ENCODE measurements at places on chromosomes 16 and 17.

DNA sequence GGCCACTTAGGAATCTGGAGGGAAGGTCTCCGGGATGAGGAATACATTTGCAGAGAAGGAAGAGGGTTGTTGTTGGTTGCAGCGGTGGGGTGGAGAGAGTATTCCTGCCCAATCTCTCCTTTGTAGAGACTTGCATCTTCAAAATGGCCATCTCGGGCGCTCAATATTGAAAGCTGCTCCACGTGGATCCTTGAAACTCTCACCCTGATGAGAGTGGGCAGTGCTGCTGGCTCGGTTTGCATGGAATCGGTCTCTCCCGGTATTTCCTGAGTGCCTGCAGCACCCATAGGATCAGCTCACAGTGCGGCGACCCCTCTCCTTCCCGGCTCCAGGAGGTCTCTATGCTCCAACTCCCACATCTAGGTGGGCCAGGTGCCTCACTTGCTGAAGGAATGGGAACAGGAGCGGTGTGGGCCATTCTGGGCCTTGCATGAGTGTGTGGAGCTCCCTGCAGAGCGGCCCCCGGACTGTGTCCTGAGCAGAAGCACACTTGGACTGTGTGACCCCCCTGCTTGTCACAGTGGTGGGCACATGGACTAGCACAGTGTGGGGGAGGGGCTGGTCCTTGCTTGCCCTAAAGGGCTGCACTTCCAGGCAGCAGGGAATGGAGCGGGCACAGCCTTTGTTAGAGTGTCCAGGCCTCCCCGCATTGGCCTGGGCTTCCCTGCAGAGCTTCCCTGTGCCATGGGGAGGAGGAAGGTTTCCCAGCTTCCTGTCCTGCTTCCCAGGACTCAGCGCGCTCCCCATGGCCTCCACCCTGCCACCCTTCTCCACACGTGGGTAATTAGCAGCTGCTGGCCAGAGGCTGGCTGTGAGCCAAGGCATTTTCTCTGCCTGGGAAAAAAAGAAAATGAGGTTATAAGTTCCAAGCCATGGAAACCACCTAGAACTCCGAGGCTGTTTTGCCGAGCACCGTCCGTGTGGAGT lies 139.3 kb downstream of the IRF8 start:
- no peak for DNase-seq

DNA sequence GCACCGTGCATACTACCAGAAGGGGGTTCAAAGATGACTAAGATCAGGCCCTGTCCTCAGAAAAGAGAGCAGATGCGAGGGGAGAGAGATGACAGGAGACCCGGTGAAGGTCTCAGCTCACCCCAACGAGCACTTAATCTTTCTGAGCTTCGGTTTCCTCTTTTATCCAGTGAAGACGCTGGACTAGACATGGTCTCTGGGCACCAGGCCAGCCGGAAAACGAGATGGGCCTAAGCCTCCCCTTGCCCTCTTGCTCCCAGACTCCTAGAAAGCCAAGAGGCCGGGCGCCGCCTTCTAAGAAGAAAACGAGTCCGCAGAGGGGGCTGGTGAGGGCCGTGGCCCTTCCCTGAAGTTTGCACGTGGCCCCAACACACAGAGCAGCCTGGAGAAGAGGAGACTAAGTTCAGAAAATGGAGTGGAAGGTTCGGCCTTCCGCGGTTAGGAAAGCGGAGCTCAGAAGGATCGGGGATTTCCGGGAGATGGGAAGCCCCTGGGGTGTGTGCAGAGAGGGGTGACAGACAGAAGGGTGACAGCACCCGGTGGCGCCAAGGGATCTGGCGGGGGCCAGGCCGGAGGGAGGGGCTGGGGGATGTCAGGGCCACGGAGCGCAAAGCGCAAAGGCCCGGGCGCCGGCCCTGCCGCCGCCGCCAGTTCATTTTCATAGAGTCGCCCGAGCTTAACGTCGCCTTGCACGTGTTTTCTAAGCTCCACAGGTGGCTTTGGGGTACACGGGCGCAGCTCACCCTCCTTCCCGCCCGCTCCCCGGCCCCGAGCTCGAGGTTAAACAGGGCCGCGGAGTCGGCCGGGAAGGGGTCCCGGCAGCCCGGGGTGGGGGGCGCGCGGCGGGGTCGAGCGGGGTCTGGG lies 42.1 kb upstream of the BHLHA9 start:
- peak; percentile 29 for DNase-seq

DNA sequence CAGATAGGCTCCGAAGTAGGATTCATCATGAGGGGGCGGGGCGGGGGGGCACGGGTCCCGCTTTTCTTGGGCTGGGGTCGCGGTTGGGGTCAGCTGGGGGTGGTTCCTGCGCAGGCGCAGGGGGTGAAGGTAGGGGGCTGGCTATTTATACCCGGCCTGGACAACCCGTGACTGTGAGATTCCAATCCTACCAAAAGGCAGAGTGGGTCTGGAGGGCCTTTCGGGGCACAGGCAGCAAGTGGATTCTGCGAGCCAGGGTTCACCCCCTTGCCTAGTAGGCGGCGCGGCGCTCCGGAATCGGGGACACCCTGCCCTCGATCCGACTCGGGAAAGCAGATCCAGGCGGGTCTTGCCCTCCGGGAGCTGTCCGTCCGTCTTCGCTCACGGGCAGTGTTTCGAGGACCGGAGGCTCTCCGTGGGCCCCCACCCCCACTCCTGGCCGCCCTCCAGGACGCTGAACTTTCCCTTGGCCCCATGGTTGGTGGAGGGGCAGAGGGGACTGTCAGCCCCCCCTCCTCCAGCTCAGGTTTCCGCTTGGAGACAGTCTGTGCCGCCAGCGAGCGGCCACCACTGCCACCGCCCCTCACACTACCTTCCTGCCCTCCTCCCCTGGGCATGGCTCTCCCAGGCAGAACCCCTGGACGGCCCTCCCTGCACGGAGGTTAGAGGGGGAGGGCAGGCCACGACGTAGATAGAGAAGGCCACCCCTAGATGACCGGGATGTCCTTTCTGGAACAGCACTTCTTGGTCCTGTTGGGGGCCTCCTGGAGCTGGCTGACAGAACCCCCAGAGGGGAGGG lies 634 bp downstream of the SLC2A4 start:
- DNase-seq: no peak

DNA sequence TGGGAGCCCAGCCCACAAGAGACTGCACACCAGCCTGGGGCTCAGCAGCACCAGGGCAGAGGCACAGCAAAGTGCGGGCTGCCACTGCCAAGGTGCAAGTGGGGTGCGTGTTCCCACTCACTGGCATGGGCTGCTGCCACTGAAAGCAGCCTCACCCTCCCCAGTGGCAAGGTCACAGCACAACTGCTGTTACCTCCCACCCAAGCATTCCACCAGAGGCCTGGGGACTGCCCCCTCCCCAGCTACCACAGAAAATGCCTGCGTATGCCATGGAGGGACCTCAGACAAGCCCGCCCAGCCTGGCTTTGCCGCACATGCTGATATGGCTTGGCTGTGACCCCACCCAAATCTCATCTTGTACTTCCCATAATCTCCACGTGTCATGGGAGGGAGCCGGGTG lies 33.1 kb downstream of the MEAK7 start:
- DNase-seq: no peak

DNA sequence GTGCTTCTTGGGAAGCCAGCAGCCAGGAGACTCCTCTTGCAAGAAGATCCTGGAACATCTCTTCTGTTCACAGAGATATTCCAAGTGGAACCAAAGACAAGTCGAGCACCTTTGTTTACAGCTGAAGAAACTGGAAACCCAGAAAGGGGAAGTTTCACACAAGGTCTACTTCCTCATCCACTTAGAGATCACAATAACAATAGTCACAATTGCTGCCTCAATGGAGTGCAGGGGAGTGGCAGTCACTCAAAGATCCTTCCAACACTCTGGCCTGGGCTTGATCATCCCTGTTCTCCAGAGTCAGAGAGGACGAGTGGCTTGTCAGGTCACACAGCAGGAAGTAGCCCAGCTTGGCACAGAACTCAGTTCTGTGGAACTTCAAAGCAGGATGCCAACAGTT lies 46.9 kb upstream of the SIAH1 start:
- DNase-seq: no peak

DNA sequence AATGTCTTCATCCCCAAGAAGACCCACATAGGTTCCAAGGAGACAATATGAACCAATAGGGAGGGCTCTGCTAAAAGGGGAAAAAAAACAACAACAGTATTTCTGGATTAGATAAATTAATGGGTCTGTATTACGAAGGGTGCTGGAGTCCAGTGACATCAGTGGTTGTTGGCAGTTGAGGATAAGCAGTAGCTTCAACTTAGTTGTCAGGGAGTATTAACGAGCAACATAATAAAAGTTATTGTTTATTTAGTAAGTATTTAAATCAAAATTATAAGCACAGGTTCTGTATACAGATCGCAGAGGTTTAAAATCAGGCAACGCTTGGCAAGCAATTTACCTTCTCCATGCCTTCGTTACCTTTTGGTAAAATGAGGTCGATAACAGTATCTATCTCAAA lies 7.6 kb upstream of the CACNG4 start:
- DNase-seq: no peak

DNA sequence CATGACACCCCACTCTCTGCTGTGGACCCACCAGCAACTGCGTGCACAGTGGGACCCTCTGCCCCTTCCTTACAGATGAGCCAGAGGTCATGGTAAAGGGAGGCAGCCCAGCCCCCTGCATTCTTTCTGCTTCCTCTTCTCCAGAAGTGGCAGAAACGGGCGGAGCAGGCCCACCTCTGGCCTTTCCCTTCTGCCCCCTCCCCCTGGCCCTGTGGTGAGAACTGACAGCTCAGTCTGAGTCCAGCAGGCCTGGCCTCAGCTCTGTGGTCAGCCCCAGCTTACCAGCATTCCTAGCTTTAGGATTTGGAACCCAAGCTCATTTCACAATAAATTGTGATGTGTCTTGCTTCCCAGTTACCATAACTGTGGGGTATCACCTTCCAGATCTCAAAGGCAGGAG lies 4.8 kb upstream of the ANKRD11 start:
- DNase-seq: no peak

DNA sequence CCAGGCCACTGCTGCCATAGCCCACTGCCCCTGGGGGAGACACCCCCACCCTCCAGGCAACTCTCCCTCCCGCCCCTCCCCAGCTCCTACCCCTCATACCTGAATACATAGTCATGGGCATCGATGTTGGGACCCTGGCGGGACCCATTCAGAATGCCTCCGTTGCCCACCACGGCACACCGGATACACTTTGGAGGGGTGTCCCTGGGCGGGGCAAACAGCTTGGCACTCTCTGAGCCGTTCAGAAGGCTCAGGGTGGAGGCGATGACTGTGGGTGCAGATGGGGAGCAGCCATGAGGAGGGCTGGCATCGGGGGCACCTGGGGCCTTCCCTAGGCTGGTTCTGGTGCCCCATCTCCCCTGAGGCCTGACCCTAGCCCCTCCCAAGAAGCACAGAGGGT lies 12.6 kb downstream of the ST6GALNAC2 start:
- no peak for DNase-seq

DNA sequence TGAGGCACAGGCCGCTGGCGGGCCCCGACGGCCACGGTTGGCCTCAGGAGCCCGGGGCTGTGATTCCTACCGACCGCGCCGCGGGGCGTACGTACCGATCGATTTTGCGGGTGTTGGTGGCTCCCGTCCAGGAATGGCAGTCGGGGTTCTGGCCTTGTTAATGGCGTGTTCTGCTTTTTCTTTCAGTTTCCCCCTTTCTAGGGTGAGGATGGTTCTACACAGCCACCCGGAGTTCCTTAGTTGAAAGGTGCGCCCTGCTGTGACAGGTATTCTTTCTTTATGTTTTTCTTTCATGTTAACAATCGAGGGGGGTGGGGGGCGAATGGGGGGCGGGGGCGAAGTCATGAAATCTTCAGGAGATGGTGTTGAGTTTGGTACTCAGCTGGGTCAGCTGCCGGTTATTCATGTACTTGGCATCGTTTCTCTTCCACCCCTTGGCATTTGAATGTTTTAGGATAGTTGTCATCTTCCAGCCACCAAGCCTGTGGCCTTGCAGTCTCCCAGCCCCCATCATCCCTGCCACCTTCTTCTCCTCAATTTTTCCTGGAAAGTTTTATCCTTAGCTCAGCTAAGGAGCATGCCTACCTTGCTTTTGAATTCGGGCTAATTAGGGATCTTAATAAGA lies 802 bp downstream of the CYLD start:
- DNase-seq: peak; percentile 65

DNA sequence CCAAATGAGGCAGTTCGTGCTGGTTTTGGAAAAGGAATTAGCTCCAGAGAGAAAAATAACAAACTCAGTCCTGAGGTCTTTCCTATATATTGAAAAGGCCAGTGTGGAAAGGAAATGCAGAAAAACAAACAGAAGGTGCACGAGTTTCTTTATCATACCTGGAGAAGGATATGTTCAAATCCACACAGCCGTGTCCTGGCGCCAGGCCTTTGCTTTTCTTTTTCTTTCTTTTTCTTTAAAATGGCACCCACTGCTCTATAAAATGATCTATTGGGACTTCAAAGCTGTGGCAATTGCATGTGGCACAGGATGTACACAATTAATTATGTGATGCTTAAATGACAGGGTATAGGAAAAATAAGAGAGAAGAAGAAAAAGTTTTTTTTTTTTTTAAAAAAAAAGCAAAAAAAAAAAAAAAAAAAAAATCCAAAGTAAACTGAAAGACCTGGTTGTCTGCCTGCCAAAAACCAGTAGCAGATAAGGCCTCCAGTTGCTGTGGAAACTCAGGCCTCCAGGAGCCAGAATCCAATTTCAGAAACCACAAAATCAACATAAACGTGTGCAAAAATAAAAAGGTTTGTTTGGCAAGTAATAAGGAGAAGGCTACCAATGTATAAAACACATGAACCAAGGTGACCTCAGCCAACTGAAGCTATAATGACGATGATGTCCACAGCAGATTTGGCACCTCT lies 957.6 kb upstream of the SOX9 start:
- DNase-seq: no peak

DNA sequence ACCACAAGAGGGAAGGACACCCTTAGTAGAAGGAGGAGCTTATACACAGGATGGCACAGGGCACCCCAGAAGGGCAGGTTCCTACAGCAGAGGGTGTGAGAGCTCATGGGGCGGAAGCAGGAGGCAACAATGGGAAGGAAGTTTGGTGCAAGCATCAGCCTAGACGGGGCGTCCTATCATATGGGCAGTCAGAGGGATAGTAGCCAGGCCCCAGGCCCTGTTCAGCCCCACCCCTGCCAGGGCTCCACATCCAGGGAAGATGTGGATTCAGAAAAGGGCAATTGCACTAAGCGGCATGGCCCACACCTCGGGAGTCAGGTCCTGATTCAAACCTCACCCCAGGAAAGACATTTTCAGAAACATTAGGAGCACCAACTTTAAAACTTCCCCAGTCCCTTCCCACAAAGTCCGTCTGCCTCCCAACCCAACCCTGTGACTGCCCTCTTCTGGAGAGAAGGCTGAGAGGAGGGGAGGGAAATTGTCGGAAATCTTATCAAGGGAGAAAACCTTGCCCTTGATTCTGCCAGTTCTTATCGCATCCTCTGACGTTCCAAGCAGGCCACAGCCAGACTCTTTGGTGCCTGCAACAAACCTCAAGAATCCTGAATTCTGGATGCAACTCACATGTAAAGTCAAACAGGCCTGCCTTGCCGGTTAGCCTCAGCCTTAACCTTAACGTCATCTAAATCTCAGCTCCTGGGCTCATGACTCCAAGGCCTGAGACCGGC lies 198.8 kb upstream of the CDH5 start:
- DNase-seq: no peak

DNA sequence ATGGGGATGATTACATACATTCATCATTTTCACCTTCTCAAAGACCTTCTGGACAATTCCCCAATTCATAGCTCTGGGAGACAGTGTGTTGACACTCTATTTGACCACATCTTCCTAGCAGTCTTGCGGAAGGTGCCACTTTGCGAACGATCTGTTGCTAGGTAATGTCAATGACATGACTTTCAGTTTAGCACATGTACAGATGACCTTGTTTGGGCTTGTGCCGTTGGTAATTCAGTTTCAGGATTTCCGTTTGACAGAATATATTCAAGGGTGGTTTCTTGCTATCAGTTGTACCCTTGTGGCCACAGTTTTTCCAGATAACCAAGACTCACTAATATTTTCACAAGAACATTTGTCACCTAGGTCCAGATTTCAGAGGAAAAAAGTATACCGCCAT lies 478.2 kb downstream of the WWOX start:
- peak; percentile 19 for DNase-seq

GRCh38 chr16:31002250-31002700 lies 8.2 kb downstream of the STX1B start:
- DNase-seq: no peak

All from CD4-positive, alpha-beta T cell treated with Interleukin-21 for 1 hour (primary cell).